ENCODE measurements at places on chromosomes 16 and 17.

GRCh38 chr17:67421869-67422273 lies 44.8 kb downstream of the PITPNC1 start:
- no peak for DNase-seq

DNA sequence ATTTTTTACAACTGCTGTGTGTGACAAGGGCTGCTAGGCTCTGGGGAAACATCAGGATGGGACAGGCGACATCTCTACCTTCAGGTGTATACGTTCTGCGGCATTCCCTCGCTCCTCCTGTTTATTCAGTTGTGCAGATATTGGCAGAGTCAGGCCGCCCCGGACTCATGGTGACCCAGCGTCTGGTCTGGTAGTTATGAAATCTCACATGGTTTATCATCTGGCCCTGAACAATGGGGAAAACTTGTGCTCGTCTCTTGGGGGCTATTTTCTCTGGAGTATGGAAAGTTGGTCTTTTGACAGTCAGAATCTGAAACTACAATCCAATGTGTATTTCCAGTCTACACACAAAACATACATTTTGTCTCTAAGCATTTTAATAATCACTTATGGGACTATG lies 3.3 kb downstream of the MARCHF10 start:
- no peak for DNase-seq

DNA sequence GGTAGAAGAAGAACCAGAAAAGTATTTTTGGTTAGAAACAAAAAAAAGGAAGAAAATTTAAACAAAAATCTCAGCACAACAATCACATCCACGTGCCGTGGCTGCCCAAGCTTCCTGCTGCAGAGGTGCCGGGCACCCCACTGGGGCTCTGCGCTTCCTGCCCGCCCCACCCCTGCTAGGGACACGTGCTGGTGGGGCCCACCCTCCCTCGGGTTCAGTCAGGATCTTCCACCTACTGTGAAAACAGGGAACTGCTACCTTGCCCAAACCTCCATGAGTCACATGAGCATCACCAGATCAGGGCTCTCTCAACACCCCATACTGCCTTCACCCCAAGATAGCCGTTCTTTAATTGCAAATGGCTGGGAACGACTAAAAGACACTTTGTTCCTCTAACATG lies 24.4 kb upstream of the CYTH1 start:
- no peak for DNase-seq

DNA sequence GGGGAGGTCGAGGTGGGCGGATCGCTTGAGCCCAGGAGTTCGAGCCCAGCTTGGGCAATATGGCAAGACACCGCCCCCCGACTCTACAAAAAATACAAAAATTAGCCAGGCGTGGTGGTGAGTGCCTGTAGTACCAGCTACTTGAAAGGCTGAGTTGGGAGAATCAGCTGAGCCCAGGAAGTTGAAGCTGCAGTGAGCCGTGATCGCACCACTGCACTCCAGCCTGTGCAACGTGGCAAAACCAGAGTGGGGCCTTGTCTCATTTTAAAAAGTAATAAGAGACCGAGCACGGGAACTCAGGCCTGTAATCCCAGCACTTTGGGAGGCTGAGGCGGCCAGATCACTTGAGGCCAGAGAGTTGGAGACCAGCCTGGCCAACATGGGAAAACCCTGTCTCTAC lies 24.4 kb upstream of the ABCC1 start:
- DNase-seq, result no peak

DNA sequence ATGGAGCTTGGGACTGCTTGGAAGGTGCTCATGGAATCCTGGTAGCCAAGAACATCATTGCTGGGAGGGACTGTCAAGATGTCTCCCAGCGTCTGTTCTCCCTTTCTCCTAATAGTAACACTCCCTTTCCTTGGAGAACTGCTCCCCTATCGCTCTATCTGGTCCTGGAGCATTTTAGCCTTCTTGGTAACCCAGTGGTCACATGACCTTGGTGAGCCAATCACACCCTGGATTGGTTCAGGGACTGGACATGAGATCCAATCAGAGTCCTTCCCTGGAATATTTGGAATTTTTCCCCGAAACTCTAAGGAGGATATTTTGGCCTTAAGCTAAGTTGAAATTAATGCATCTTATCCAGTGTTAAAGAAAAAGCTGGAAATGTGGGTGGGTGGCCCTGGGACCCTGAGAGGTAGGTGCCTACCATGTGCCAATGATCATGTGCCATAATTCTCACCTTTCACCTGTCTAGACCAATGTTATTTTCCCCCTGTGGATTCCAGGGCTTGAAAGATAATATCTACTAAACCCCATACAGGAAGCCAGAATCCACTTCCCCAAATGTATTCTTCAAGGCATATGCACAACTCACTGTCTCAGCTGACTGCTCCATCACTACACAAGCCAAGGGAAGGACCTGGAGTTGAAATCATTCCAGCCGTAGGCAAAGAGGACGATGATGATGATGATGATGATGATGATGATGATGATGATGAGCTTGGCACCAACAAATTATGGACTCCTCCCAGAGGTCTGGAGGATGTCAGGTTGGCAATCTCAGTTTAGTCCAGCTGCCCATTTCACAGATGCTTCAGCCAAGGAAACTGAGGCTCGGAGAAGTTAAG lies 193.2 kb downstream of the RAB11FIP4 start:
- DNase-seq, result no peak

- DNase-seq, result no peak
Observed at GRCh38 chr16:11530171-11530940, 56.4 kb downstream of the LITAF start.

DNA sequence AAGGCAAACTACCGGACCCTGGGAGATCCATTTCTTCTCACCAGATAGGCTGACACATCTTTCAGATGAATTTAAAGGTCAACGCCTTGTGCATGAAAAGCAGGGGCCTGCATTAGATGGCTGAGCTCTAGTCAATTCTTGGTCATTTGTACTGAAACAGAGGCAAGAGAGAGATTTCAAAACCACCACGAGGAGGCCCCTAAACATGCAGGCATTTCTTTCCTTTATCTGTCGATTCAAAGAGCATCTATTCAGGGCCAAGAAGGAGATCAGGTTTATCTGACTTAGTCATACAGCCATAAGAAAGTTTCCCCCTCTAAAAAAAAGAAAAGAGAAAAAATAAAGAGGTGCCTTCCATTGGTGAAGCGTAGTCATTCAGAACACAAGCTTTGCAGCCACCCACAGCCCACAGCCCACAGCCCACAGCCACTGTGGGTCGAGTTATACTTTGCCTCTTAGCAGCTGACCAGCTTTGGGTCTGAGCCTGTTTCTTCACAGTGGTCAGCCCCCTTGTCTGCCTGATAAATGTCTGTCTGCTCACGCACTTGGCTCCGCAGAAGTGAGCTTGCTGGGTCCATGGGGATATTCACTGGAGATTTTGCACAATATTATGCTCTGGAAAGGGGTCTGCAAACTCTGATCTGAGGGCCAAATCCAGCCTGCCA lies 207.5 kb downstream of the CDH13 start:
- DNase-seq, result no peak

GRCh38 chr17:59811209-59811608 lies 81.5 kb downstream of the TUBD1 start:
- DNase-seq, result no peak

DNA sequence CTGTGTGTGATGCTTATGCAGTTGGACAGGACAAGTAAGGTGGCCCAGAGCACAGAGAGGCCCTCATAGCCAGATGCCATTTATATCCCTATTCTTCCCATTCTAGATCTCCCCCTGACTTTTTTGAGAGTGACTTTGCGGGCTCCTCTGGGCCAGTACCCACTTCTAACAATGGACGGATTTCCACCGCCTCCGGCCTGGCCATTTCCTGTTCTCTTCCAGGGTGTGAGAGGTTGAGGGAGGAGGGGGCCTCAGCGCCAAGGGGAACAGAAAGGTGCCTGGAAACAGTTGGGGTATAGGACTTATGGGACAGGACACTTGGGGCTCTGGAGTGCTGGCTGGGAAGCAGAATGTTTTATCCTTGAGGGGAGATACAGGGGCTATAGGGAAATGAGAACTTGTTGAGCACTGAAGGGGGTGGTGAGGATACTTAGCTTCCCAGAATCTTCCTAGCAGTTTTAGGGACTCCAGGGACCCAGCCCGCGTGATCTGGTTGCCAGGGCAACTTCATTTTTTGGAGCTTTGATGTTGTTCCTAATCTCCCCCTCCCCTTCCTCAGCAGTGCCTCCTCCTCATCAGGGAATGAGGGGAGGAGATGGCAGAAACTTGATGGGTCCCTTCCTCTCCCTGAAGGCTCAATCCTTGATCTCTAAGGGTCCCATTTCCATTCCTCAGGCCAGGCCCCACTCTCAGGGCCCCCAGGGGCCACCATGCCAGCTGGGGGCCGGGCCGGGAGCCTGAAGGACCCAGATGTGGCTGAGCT lies 3.6 kb downstream of the TAOK2 start:
- no peak for DNase-seq

GRCh38 chr16:47829850-47830600 lies 325.8 kb downstream of the ABCC12 start:
- DNase-seq, result no peak

DNA sequence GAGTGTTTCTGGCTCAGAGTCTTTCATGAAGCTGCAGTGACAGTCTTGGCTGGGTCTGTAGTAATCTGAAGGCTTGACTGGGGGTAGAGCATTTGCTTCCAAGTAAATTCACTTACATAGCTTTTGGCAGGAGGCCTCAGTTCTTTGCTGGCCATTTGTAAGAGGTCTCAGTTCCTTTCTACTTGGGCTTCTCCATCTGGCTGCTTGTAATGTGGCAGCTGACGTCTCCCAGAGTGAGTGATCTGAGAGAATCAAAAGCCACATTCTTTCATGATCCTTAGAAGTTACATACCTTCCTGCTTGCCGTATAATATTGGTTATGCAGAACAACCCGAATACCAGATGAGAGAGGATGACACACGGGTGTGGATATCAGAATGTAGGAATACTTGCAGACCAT lies 39.8 kb downstream of the NF1 start:
- no peak for DNase-seq

GRCh38 chr16:86398622-86399021 lies 111.7 kb upstream of the FOXF1 start:
- DNase-seq, result no peak

- no peak for DNase-seq
Observed at GRCh38 chr17:61981323-61981722, 53.5 kb upstream of the INTS2 start.

- no peak for DNase-seq
Observed at GRCh38 chr17:9120471-9120870, 99.2 kb downstream of the NTN1 start.
